Stimulated activated CD8-positive, alpha-beta memory T cell treated with anti-CD3 and anti-CD28 coated beads, Interleukin-4, amount 100 ng/mL, for 4 hours (primary cell): ENCODE measurements at places on chromosomes 1 and 21.

DNA sequence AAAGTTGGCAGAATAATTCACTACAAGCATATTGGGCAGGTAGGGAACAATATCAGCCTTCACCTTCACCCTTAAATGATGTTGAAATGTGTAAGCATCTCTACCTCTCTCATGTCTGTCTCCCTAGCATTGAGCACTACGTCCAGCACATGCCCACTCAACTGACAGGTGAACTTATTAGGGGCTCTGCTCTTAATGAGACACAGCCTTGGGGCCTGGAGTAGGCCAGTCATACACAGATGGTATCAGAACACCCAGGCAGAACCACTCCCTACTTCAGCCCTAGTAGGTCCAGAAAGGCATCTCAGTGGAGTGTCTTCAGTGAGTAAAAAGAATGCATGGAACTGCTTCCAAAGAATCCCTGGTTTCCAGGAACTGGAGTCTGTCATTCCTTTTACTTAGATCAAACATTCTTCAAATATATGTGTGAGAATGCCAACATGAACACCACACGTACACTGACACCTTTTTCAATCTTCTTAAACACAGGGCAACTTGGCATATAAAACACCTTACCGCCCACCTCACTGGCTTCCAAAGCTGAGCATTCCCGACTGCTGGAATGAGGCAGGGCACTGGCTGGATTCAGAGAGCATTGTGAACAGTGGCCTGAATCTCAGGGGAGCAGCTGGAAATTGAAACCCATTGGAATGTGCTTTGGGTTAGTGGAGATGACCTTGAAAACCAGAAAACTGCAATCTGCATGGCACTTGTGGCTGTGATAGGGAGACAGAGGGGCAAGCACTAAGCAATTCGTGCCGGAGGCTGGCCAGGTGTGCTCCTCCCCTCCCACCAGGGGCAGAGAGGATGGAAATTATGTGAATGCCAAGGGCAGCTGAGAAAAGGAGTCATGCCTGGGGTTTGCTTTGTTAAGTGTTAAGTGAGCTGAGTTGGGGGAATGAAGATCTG is 24.2 kb upstream of the HSD3B1 start:
- DNase-seq: no peak

DNA sequence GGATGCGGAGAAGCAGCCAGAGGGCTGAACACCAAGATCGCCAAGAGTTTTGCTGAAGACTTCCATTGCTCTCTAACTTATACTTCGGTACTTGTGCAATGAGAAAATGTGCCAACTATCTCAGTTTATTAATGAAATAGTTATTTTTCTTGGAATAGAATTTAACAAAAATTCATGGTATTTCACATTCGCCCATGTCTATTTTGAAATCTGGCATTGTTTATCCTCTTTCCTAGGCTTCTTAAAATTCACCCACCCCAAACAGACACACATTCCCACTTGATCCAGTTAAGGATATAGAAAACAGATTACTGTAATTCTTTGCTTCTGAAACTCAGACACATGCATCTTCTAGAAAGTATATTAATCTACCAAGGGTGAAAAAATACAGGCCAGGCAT is 56.3 kb upstream of the ADAMTS5 start:
- no peak for DNase-seq

DNA sequence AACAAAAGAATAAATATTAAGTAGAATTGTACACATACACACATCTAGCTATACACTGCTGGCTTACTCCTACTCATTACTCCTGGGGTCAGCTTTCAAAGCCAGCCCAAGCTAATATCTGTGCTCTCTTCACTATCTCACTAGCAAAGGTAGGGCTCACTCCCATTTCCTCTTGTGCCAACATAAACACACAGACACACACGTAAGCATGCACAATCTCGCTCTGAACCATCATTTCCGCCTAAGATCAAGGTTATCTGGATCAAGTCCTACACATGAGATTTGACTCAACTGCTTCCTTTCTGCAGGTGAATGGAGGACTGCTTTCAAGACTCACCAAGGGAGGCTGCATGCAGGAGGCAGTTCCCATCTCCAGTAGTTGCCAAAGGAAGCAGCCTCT is 28.8 kb upstream of the MTMR11 start:
- no peak for DNase-seq

DNA sequence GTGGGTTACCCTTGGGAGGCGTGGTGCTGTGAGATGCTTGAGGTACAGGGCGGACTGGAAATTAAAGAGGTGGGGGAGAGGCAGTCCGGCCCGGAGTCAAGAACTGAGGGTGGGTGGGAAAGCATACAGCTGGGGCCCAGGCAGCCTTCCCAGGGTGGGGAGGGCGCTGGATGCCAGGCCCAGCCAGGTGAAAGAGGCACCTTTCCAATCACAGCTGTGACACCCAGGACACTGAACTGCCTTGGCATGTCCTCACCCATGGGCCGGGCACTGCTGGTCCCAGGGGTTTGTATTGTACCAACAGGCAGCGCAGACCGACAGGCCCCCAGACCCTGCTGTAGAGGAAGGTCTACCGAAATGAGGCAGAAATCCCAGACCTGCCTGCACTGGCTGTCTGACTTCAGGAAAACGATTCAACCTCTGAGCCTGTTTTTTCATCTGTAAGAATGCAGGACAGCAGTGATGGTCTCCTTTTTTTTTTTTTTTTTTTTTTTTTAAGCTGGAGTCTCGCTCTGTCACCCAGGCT is 9.1 kb downstream of the SLC30A2 start:
- no peak for DNase-seq

DNA sequence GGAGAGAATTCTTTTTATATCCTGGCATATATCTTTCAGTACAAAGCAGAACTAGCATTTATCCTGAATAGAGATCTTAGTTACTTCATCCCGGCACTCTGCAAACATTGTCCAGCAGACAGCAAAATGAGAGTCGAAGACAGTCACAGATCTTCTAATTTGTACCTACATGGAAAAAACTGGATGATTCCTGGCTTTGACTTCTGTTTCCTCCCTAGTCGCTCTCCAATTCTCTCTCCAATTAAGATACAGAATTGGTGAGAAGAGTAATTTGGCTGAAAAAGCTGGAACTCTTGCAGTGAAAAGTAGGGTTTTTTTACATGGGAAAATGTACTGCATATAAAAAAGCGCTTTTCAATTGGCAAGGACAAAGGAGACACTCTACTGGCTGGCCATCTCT is 151.1 kb upstream of the C8B start:
- no peak for DNase-seq

GRCh38 chr1:45721207-45721606 is 29.2 kb downstream of the IPP start:
- DNase-seq: no peak

DNA sequence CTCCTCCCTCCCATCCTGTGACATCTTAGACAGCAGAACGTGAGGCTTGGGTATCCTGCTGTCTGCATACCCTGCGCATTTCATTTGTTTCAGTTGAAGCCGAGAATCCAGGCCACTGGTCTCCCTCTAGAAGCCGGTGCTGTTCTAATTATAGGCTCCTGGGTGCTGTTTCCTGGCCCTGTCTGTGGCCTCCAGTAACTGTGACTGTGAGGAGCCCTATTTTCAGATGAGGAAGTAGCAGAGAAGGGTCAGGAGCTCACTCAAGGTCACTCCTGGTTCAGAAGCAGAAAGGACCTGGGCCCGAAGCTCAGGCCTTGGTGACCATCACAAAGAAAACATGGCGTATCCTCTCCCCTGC is 24.0 kb downstream of the COQ8A start:
- DNase-seq: no peak

GRCh38 chr1:2352897-2353550 is 38.3 kb downstream of the MORN1 start:
- no peak for DNase-seq

- peak; percentile 62 for DNase-seq
These were observed 2.1 kb upstream of the PEX10 start for GRCh38 chr1:2414297-2414958.

GRCh38 chr1:83596331-83596730 is 402.6 kb downstream of the TTLL7 start:
- DNase-seq: no peak

GRCh38 chr1:219749370-219749769 is 136.5 kb upstream of the ZC3H11B start:
- DNase-seq: no peak

DNA sequence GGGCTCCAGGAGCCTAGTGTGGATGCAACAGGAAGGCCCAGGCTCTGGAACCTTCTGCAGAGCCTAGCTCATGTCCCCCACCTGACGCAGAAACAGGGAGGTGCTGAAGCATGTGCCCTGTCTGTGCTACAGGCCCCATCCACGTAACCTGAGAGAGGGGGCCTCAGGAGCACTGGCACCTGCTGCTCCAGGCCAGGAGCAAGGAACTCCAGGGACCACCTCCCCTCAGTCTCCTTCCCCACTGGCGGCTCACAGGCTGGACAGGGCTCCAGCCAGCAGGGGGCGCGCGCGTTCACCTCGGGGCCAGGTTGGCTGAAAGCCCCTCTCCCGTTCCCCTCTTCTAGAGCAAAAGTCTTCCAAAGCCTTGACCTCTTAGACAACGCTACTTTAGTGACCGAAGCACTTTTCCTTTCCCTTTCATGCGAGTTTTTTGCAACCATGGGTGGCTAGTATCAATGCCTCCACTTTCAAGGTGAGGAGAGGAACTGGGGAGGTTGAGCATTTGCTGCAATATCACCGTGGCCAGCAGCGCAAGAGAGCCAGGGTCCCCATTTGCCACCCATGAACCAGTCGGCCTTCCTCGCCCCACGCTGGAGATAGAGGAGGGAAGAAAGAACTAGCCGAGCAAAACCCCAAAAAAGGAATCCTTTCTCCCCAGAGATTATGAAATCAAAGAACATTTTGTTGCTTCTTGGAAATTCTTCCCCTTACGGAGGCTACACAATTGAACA is 52.4 kb upstream of the GPR157 start:
- peak; percentile 54 for DNase-seq

- DNase-seq: no peak
These were observed 13.4 kb downstream of the TMEM9 start for GRCh38 chr1:201140941-201141260.

- DNase-seq: no peak
These were observed 87.7 kb upstream of the TNFSF4 start for GRCh38 chr1:173294843-173295242.

- DNase-seq: no peak
These were observed 552 bp downstream of the PLD5 start for GRCh38 chr1:242523719-242524570.

GRCh38 chr21:41847066-41847804 is 31.9 kb downstream of the PRDM15 start:
- DNase-seq: no peak

DNA sequence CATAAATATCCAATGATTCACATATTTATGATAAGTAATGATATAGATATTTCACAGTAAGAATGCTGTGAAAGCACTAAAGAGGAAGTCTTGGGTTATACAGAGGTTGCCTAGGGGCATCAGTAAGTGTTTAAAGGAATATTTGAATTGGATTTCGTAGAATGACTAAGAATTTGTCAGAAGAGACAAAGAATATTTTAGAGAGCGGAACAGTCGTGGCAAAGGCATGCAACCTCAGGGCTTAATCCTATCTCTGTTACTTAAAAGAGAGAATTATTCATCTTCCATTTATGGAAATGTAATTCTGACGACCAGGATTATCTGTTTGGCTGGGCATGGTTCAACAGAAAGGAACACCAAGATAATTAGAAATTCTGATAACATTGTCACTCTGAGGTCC is 171.9 kb upstream of the NR5A2 start:
- DNase-seq: no peak

GRCh38 chr1:96987186-96987703 is 265.7 kb downstream of the PTBP2 start:
- no peak for DNase-seq

DNA sequence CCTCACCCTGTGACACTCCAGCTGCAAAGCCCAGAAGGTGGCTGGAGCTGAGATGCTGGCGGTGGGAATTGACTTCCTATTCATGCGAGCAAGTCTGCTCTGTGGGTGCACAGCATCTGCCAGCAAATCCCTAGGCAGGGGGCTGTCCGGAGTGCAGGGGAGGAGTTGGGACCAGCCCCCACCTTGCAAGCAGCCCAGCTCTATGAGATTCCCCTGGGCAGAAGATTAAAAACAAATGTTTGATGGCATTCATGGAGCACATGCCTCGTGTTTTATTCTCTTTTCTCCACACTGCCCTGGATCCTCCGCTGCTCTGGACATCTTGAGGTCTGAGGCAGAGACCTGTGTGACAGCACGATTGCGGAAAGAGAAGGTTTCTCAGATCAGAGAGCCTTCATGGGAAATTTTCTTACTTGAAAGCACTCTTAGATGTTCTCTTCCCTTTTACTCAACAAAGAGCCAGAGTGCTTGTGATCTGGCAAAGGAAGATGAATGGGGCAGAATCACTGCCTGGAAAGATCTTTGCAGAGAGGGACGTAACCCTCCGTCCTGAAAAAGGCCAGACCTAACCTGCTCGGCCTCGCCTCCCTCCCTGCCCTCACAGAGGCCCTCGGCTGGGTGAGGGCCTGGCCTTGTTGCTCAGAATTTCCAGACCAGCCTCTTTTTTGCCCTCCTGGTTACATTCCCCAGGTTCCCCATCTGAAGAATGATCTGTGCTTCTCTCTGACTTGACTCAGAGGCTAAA is 597.1 kb downstream of the KIF26B start:
- no peak for DNase-seq

- DNase-seq: no peak
These were observed 86.0 kb downstream of the FOXD2 start for GRCh38 chr1:47523835-47524215.

DNA sequence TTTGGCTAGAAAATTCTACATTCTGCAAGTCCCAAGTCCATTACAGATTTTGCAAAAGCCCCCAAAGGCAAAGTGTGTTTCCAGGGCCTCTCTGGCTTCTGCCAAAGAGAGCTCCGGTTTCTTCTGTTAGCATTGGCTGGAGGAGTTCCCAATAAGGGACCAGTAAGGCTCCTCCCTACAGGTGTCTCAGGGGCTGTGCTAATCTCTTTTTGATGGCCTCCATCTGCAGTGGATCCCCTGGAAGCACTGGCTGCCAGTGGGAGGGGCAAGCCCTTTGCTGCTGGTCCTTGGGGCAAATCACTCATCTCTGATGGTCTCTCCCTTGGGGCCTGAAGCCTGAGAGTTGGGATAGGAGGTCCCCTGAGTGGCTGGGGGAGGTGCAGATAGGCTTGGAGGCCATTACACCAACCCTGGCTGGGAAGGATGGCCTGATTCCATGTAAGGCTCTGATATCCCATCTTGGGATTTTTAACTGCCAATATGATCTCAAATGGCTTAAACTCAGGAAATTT is 89.1 kb upstream of the USP24 start:
- DNase-seq: no peak

DNA sequence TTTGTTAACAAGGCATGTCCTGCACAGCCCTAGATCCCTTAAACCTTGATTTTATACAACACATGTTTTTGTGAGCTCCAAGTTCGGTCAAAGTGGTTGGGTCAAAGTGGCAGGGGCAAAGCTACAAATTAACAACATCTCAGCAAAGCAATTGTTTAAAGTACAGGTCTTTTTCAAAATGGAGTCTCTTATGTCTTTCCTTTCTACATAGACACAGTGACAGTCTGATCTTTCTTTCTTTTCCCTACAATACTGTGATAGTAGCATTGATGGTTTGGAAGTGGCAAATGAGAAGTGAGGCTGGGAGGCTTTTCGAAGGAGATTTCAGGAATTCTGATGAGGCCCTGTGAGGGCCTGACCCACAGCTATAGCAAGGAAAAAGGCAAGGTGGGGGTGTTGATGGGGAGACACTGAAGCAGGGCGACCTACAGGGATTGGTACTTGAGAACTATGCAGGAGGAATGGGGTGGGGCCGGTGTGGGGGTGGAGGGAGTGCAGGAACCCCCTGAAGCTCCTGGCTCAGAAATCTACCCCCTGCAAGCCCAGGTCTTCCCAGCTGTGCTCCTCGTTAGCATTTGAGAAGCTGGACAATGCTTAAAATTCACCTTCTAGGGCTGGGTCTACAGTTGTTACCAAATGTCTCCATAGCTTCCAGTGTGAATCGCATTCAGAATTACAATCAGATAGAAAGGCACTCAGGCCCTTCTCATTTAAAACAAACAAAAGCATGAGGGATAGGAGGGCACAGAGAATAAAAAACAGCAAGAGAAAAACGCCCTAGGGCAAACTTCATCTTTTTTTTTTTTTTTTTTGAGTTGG is 102.6 kb upstream of the PPM1J start:
- DNase-seq: no peak
